Germinal center (tissue), 1 donor: ENCODE measurements at places on chromosomes 3 and 15.

DNA sequence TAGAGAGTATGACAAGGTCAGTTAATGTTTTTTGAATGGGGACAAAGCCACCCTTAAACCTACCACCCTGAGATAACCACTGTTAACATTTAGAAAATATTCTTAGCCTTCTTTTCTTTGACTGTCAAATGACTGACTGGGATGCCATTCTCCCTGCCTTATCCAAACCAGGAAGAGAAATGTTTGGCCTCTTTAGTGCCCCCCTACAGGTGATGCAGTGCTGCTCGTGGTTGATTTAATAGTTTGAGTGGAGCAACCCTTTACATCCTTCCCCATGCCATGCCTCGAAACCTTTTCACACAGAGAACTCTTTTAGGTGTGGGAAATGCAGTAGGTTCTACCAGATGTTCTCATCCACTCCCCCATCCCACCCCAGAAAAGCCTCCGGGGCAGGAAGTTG, 38.7 kb upstream of the UMPS start:
- DNase-seq, result no peak

DNA sequence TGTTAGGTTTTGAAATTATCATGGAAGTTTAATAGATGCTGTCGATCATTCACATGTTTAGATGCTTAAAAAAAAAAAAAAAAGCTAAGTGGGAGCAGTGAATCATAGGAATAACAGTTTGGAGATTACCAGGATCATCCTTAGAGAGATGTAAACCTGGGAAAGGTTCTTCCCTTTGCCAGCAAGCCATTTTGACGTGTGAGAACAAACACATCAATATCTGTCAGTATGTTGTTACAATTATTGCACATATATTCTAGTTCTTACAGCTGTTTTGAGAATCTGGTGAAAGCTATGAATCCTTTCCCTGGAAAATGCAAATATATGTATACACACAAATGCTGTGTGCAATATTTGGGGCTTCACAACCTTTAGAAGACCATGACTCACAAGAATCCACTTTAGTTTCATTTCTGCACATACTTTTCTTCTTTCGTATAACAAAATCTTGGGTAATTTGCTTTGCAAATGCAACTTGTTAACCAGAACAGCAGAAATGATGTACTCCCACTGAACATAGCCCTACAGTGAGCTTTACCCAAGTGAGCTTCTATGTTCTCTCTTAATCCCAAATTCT, 12.0 kb downstream of the NFKBIZ start:
- DNase-seq, result no peak

DNA sequence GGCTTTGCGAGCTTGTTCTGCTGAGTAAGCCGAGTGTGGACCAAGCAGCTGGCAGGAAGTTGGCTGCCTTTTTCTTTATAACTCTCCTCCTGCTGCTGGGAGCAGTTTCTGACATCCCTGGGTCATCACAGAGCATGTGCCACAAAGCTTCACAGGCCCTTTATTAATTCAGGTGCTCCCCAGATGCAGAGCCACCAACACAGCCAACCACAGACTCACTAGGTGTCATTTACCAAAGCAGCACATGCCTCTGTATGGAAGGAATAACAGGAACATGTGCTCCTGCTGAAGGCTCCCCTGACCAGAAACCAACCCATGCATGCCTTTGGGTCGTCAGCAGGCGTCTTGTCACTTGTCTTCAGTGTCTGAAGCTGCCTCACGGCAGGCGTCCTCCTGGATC, 152.5 kb downstream of the ADAMTS17 start:
- no peak for DNase-seq

DNA sequence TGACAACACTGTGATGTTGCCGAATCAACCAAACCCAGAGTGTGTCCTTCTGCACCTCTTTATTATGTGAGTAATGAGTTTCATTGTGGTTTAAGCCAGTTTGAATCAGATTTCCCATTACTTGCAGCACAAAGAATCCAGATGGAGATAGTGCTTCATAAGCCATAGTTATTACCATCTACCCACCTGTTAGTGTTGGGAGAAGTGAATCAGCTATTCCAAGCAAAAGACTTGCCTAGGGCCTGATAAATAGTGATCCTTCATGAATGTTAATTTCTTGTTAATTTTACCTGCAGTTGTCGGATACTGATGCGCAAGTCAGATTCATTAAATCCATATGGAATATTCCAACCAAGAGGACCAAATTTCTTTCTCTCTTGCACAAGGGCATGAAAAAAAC, 21.7 kb upstream of the ASB14 start:
- DNase-seq, result no peak

- no peak for DNase-seq
Measured at GRCh38 chr3:172029425-172030098, 9.8 kb upstream of the FNDC3B start.
